ENCODE measurements at places on chromosomes 4 and X. TPM values are rescaled to one million over a fixed set of nuclear protein-coding genes. Genes with fewer than 3 reads are reported as not detected.

The SPANXD gene
- not detected for total RNA-seq

The PF4V1 gene
- not detected for total RNA-seq

The SPANXN4 gene
- not detected for total RNA-seq

The BANK1 gene
- 0.23 TPM for total RNA-seq

The IL3RA gene
- total RNA-seq = 2.8 TPM

The NEIL3 gene
- total RNA-seq = 40.5 TPM

The RTL3 gene
- 0.14 TPM for total RNA-seq

The GPRIN3 gene
- total RNA-seq = 67.5 TPM

The ANKRD37 gene
- 12.5 TPM for total RNA-seq

The DDIT4L gene
- 0.21 TPM for total RNA-seq

The ARAP2 gene
- total RNA-seq = 76.1 TPM

The MAGEA2 gene
- not detected for total RNA-seq

The NOX1 gene
- not detected for total RNA-seq

The SYNPO2 gene
- 0.89 TPM for total RNA-seq

The ADGRG2 gene
- not detected for total RNA-seq

The ZAR1 gene
- total RNA-seq = not detected

The TACC3 gene
- 315 TPM for total RNA-seq

The KLHL2 gene
- 27.0 TPM for total RNA-seq

The KIF4A gene
- 41.0 TPM for total RNA-seq

The NDNF gene
- 0.16 TPM for total RNA-seq

The EXOC1L gene
- total RNA-seq = not detected

The PDCL2 gene
- total RNA-seq = not detected

The RXFP1 gene
- total RNA-seq = not detected

The MAGEB1 gene
- total RNA-seq = not detected

The HNRNPD gene
- 385 TPM for total RNA-seq

The CCDC110 gene
- total RNA-seq = not detected

The IL15 gene
- total RNA-seq = 3.4 TPM

The FGF13 gene
- not detected for total RNA-seq

The CSAG2 gene
- 2.7 TPM for total RNA-seq

The TASL gene
- total RNA-seq = 9.0 TPM

The ATP2B3 gene
- not detected for total RNA-seq

The OPRPN gene
- not detected for total RNA-seq

The F8A3 gene
- 10.5 TPM for total RNA-seq

The ASB12 gene
- not detected for total RNA-seq

The PAGE2 gene
- total RNA-seq = not detected

The ZXDA gene
- total RNA-seq = 4.0 TPM

The TCEAL2 gene
- total RNA-seq = not detected

The TEX13C gene
- not detected for total RNA-seq

The SAGE1 gene
- total RNA-seq = not detected

The UBA1 gene
- 177 TPM for total RNA-seq

The CYTL1 gene
- not detected for total RNA-seq

The HMGB2 gene
- 837 TPM for total RNA-seq

The INTS6L gene
- 22.8 TPM for total RNA-seq

The PAGE1 gene
- not detected for total RNA-seq

The HAND2 gene
- not detected for total RNA-seq

The FAM9C gene
- not detected for total RNA-seq
